Breast epithelium (tissue), 4 donors: ENCODE measurements at places on chromosomes 1 and 21.

DNA sequence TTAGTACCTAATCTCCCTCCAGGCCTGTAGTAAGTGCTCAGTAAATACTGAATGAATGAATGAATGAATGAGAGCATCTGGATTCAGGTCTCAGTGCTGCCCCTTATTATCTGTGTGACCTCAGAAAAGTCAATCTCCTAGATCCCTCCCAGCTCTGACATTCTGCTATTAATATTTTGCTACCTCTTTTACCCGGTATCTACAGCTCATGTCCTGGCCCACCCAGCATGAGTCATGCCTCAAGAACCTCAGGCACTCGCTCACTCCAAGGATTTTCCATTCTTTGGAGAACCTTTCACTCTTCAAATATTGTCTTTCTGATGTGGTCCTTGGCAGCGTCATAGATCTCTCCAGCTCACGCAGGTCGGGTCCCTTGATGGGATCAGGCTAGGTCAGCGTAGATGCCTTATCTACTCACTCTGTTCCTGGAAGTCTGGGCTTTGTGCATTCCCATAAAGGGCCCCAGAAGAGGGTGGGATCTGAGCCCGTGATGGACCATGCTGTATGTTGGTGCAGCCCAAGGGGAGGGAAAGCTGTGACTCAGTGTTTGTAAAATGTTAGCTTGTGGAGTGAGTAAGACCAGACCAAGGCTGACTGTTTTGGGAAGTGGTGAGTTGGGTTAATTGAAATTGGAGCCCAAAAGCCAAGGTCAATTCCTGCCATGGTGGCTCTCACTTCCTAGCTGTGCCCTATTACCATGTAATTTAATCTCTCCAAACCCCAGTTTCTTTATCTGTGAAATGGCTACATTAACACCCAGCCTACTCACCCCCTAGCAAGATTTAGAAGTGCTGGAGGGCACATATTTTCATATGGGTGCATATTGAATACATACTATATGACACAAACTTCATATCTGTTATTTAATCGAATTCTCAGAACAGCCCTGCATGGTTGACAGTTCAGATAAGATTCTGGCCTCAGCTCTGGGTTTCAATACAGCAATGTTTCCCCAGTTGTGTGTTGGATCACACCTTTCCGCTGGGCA is 214.1 kb upstream of the USP24 start:
- H3K27me3 ChIP-seq, result no peaks in the 10 kb centered on the region
- H3K4me3 ChIP-seq, result no peak overlapping the region
- no peak overlapping the region for H3K27ac ChIP-seq
- H3K36me3 ChIP-seq, result no peaks in the 10 kb centered on the region

- H3K27ac ChIP-seq, result peak overlapping the region; percentile 83
- H3K36me3 ChIP-seq, result no peaks in the 10 kb centered on the region
- H3K4me3 ChIP-seq, result no peak overlapping the region
- H3K27me3 ChIP-seq, result no peaks in the 10 kb centered on the region
- H3K4me1 ChIP-seq, result peaks cover 17% of the 10 kb centered on the region
These were observed 22.5 kb upstream of the SRP9 start for GRCh38 chr1:225754940-225755641.

GRCh38 chr1:25520446-25521061 is 22.9 kb upstream of the LDLRAP1 start:
- no peaks in the 10 kb centered on the region for H3K27me3 ChIP-seq
- H3K36me3 ChIP-seq, result no peaks in the 10 kb centered on the region
- H3K4me3 ChIP-seq, result no peak overlapping the region
- DNase-seq, result no peak

DNA sequence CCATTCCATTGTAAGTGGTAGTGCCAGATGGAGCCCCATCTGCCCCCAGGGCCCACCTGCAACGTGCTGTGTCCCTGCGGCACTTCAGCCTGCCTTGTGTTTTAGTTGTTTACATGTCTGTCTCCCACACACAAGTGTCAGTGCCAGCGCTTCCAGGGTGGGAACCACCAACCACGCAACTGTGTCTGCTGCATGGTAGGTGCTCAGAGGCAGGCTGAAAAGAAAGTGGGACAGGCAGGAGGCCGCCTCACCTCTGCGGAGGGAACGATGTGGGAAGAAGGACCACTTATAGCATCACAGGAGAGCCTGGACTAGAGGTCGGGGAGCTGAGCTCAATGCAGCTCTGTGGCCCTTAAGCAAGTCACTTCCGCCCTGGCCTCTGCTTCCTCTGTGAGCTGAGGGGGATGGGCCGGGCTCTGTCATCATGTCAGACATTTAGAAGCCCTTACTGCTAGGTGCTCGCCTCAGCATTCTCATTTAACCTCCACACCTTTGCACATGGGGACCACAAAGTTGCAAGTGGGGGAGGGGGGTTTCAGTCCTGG is 17.9 kb downstream of the SLC9A1 start:
- H3K27ac ChIP-seq, result peak overlapping the region; percentile 85

DNA sequence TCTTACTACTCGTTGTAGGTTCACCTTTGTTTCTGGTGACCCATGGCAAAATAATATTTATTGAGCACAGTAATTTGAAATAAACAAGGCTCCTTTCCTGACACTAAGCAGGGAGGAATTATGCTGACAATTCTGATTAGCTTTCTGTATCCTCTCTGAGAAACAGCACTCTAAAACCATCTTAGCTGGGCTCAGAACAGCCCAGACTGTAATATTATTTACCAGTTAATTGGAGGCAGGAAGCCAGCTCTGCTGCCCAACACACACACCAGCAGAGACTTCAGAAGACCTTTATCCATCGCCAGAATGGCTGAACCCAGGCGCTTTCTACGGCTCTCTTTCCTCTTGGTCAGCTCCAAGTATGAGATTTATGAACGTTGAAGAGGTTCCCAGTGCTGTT is 77.6 kb upstream of the FMN2 start:
- no peak overlapping the region for H3K27ac ChIP-seq
- no peaks in the 10 kb centered on the region for H3K4me1 ChIP-seq
- H3K4me3 ChIP-seq, result no peak overlapping the region
- DNase-seq, result no peak
- no peaks in the 10 kb centered on the region for H3K27me3 ChIP-seq
- no peaks in the 10 kb centered on the region for H3K36me3 ChIP-seq

DNA sequence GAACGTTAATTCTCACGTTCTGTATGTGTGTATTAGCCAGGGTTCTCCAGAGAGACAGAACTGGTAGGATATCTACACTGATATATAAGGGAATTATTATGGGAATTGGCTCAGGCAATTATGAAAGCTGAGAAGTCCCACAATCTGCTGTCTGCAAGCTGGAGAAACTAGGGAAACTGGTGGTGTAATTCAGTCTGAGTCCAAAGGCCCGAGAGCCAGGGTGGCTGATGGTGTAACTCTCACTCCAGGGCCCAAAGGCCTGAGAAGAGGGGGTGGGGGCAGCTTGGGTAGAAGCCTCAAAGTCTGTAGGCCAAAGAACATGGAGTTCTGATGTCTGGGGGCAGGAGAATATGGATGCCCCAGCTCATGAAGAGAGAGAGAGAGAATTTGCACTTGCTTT is 13.3 kb upstream of the VASH2 start:
- H3K4me1 ChIP-seq, result no peaks in the 10 kb centered on the region
- no peak overlapping the region for H3K4me3 ChIP-seq
- no peaks in the 10 kb centered on the region for H3K27me3 ChIP-seq

DNA sequence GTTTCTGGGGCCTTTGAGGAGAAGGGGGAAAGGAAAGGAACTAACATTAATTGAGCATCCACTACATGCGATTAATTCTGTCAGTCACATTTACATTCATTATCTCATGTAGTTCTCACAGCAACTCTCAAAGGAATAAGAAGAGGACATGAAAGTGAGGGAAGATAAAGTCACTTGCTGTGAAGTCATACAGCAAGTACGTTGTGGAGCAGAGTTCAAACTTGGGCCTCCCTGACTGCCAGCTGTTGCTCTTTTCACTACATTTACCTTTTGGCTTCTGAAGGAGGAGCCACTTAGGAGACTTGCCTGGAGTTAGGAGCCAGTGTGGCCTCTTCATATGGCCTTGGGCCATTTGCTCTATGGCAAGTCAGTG is 6.2 kb downstream of the ZNF691 start:
- no peaks in the 10 kb centered on the region for H3K36me3 ChIP-seq
- H3K4me3 ChIP-seq, result no peak overlapping the region
- no peaks in the 10 kb centered on the region for H3K4me1 ChIP-seq
- no peak overlapping the region for H3K27ac ChIP-seq
- H3K27me3 ChIP-seq, result no peaks in the 10 kb centered on the region
- DNase-seq, result no peak

DNA sequence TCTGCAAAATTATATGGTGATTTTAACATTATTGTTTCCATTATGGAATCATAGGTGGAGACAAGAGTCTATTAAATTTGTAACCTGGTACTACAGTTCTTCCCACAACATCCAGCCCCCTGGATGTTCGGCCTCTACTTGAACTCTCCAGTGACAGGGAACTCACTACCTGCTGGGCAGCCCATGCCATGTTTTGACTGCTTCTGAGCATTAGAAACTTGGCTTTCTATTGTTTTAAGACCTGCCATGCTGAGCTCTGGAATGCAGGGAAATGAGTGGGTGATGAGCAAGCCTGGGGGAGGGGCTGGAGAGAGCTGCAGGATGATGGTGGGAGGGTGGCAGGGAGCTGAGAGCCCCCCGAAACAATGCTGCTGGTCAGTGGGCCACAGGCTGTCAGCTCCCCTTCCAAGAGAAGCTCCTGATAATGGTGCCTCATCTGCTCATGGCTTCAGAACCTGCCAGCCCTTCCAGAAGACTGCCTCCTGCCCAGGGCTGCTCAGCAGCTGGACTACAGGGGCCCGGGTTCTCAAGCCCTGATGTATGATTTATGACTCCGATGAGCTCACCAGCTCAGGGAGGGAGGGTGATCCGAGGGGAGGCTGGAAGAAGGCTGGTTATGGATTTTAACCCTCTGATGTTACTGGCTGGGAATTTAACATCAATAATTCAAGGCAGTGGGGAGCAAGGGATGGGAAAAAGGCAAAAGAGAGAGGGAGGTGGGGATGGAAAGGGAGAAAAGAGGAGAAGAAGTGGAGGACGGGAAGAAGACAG is 205.0 kb downstream of the HIVEP3 start:
- no peaks in the 10 kb centered on the region for H3K36me3 ChIP-seq
- H3K4me1 ChIP-seq, result no peaks in the 10 kb centered on the region
- DNase-seq, result no peak
- H3K27ac ChIP-seq, result no peak overlapping the region

GRCh38 chr1:181104790-181105133 is 16.3 kb downstream of the IER5 start:
- no peaks in the 10 kb centered on the region for H3K36me3 ChIP-seq
- peak overlapping the region; percentile 96 for H3K27ac ChIP-seq
- H3K27me3 ChIP-seq, result no peaks in the 10 kb centered on the region
- H3K4me3 ChIP-seq, result peak overlapping the region; percentile 77

GRCh38 chr1:14648391-14648790 is 49.9 kb downstream of the KAZN start:
- peaks cover 3% of the 10 kb centered on the region for H3K4me1 ChIP-seq
- H3K27ac ChIP-seq, result no peak overlapping the region
- no peaks in the 10 kb centered on the region for H3K27me3 ChIP-seq
- DNase-seq, result no peak
- H3K36me3 ChIP-seq, result no peaks in the 10 kb centered on the region
- no peak overlapping the region for H3K4me3 ChIP-seq

- H3K4me1 ChIP-seq, result no peaks in the 10 kb centered on the region
- no peak overlapping the region for H3K4me3 ChIP-seq
- H3K27ac ChIP-seq, result no peak overlapping the region
- no peaks in the 10 kb centered on the region for H3K36me3 ChIP-seq
- DNase-seq, result no peak
These were observed 50.7 kb downstream of the ZZZ3 start for GRCh38 chr1:77631751-77632150.

- no peak overlapping the region for H3K27ac ChIP-seq
- H3K27me3 ChIP-seq, result no peaks in the 10 kb centered on the region
- no peak overlapping the region for H3K4me3 ChIP-seq
- no peak for DNase-seq
- no peaks in the 10 kb centered on the region for H3K4me1 ChIP-seq
These were observed 48.2 kb downstream of the SYT2 start for GRCh38 chr1:202662081-202662480.

- H3K27me3 ChIP-seq, result no peaks in the 10 kb centered on the region
- no peaks in the 10 kb centered on the region for H3K4me1 ChIP-seq
- DNase-seq, result peak; percentile 33
- H3K4me3 ChIP-seq, result no peak overlapping the region
- H3K36me3 ChIP-seq, result no peaks in the 10 kb centered on the region
These were observed 2.8 kb upstream of the KRTAP10-5 start for GRCh38 chr21:44583089-44583799.

GRCh38 chr1:114091711-114092110 is 62.0 kb downstream of the SYT6 start:
- DNase-seq, result no peak
- H3K4me3 ChIP-seq, result no peak overlapping the region
- H3K27me3 ChIP-seq, result no peaks in the 10 kb centered on the region
- H3K27ac ChIP-seq, result no peak overlapping the region
- no peaks in the 10 kb centered on the region for H3K36me3 ChIP-seq
- H3K4me1 ChIP-seq, result no peaks in the 10 kb centered on the region

DNA sequence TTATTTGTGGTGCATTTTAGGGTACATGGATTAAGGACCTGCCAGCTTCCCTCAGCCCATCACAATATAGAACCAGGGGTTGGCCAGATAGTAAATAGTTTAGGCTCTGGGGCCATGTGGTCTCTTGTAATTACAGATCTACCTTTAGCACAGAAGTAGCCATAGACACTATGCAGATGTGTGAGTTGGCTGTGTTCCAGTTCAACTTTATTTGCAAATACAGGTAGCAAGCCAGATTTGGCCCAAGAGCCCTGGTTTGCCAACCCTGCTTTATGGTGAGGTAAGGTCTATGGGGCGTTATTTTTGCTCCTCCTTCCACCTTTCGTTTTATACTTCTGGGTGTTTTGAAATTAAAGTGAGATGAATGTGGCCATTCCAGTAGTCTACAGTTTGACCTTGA is 48.7 kb downstream of the MRPS6 start:
- no peak overlapping the region for H3K4me3 ChIP-seq
- H3K4me1 ChIP-seq, result no peaks in the 10 kb centered on the region
- H3K27me3 ChIP-seq, result no peaks in the 10 kb centered on the region
- no peak overlapping the region for H3K27ac ChIP-seq

DNA sequence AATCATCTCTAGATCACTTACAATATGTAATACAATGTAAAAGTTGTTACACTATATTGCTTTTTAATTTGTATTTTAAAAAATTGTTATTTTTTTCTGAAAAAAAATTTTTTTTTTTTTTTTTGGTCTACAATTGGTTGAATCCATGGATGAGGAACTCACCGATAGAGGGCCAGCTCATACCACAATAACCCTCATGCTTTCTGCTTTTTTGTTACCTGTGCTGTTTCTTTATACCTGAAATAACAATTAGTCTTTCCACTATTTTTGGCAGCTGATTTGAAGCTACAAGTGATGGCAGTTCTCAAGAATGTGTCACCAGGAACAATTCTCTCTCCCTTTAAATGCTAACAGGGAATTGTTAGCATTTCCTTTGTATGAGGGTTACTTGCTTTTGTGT is 12.0 kb downstream of the SMG7 start:
- H3K4me1 ChIP-seq, result no peaks in the 10 kb centered on the region
- H3K4me3 ChIP-seq, result no peak overlapping the region

DNA sequence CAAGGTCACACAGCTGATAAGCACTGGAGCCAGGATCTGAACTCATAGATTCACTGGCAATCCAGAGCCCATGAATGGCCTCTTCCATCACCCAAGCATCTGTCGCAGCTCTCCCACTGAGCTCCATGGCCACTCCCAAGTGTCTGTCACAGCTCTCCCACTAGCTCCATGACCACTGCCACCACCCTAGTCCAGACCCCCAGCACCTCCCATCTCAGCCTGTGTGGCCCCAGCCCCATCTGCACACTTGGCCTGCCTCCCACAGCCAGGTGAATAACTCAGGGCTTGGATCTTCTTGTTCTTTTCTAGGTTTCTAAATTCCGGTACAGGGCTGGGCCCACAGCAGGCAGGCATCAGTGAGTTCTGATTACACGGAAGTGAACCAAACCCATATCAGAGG is 76.0 kb downstream of the GLIS1 start:
- no peak for DNase-seq
- H3K4me1 ChIP-seq, result no peaks in the 10 kb centered on the region
- H3K27ac ChIP-seq, result no peak overlapping the region
- no peaks in the 10 kb centered on the region for H3K27me3 ChIP-seq
- H3K36me3 ChIP-seq, result no peaks in the 10 kb centered on the region
- no peak overlapping the region for H3K4me3 ChIP-seq
